ENCODE measurements at places on chromosomes 16 and 17. TPM values are rescaled to one million over a fixed set of nuclear protein-coding genes. Genes with fewer than 3 reads are reported as not detected.

GRCh38 chr16:22075043-22075757 is 17.1 kb upstream of the VWA3A start:
- no peak overlapping the region for H3K27ac ChIP-seq
- no peaks in the 10 kb centered on the region for H3K4me1 ChIP-seq
- H3K4me3 ChIP-seq: no peak overlapping the region
- H3K36me3 ChIP-seq: peaks cover 4% of the 10 kb centered on the region
- no peaks in the 10 kb centered on the region for H3K27me3 ChIP-seq

DNA sequence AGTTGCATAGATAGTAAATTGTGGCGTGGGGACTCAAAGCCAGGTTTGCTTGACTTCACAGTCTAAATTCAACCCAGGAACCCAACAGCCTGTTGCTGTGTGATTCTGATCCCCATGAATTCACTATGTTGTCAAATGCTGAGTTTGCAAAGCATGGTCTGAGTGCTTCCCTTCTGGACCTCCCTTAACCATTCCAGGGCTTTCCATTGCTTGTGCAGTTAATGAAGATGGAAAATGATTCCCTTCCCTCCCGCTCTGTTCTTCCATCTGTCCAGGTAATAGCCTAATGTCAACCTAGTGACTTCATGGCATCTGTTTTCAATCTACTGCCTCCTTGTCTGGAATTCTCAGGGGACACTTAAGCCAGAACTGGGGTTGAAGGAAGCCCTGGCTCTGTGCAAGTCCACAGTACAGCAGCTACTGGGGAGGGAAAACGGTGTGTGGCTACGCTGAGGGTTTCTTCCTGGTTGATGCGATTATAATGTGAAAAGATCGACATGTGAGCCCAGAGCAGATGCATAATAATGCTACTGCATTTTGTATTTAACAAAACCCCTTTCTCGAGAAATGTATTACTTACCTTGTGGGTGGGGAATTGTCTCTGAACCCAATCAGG is 206.7 kb downstream of the CDH13 start:
- H3K4me3 ChIP-seq: no peak overlapping the region
- H3K36me3 ChIP-seq: no peaks in the 10 kb centered on the region
- no peak overlapping the region for H3K27ac ChIP-seq
- no peaks in the 10 kb centered on the region for H3K27me3 ChIP-seq

DNA sequence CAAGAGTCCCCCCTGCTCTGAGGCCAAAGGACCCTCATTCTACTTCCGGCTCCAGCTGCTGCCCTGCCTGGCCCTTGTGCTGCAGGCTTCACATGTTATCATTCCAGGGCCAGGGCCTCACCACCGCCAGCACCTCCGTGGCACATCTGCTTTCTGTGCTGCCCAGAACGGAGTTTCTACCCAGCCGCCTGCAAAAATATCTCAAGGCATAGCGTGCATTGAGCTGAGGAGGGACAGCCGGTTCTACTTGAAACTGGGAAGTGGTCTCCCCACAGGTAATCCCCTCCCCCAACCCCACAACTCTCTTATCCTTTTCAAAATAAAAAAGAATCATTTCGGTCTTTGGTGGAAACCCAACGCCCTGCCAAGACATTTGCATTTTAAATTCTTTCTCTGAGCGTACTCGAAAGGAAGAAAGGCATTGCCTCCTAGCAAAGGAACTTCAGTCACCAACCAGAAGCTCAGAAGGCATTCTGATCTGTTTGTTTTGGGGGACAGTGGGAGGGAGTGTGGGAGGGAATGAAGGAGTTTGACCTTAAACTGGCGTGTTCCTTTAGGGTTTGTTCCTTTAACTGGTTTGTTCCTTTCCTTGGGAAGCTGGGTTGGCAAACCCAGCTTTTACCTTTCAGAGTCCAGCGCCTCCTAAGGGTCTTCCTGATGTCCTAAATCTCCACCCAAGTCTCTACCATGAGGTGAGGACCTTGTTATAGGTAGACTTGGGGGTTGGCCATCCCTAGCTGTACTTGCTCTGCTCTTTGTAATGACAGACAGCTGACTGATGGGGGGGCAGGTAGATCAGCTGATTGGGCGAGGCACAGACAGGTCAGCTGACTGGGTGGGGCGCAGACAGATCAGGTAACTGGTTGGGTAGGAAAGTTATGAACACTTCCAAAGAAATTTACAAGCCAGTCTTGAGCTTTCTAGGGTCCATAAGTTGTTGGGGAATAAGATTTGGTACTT is 33.4 kb upstream of the PIK3R6 start:
- H3K27me3 ChIP-seq: no peaks in the 10 kb centered on the region
- H3K36me3 ChIP-seq: peaks cover 75% of the 10 kb centered on the region
- DNase-seq: peak; percentile 73
- peak overlapping the region; percentile 61 for H3K4me3 ChIP-seq

- H3K36me3 ChIP-seq: peaks cover 54% of the 10 kb centered on the region
- peaks cover 36% of the 10 kb centered on the region for H3K4me1 ChIP-seq
- H3K4me3 ChIP-seq: peak overlapping the region; percentile 79
- no peaks in the 10 kb centered on the region for H3K27me3 ChIP-seq
- peak overlapping the region; percentile 91 for H3K27ac ChIP-seq
- DNase-seq: peak; percentile 80
Observed at GRCh38 chr16:19118938-19119431, 5.2 kb downstream of the ITPRIPL2 start.

- H3K4me3 ChIP-seq: peak within 1 kb of the TSS; percentile 58
- DNase-seq: peak; percentile 80
- H3K27ac ChIP-seq: no peak within 1 kb of the TSS
- H3K27me3 ChIP-seq: peaks cover 47% of the 10 kb centered on the region
- H3K36me3 ChIP-seq: no peaks in the 10 kb centered on the region
- H3K4me1 ChIP-seq: peaks cover 17% of the 10 kb centered on the region
Observed at GRCh38 chr16:31010585-31011325, at the start of gene STX1B. STX1B (minus strand) TSS chr16:31010638; CDS start chr16:31010396, 242 bp downstream.

GRCh38 chr17:42282478-42283080 is 5.7 kb upstream of the STAT5A start:
- H3K27me3 ChIP-seq: no peaks in the 10 kb centered on the region
- peak overlapping the region; percentile 45 for H3K27ac ChIP-seq
- H3K4me1 ChIP-seq: peaks cover 32% of the 10 kb centered on the region
- DNase-seq: no peak
- peaks cover 30% of the 10 kb centered on the region for H3K36me3 ChIP-seq

GRCh38 chr17:78687944-78688343 is 94.1 kb downstream of the CYTH1 start:
- peak overlapping the region; percentile 22 for H3K27ac ChIP-seq
- H3K4me1 ChIP-seq: peaks cover 3% of the 10 kb centered on the region
- no peak for DNase-seq
- no peak overlapping the region for H3K4me3 ChIP-seq

- no peaks in the 10 kb centered on the region for H3K27me3 ChIP-seq
- H3K27ac ChIP-seq: no peak overlapping the region
- peaks cover 2% of the 10 kb centered on the region for H3K36me3 ChIP-seq
Observed at GRCh38 chr16:53094013-53094630, 39.3 kb downstream of the CHD9 start.

DNA sequence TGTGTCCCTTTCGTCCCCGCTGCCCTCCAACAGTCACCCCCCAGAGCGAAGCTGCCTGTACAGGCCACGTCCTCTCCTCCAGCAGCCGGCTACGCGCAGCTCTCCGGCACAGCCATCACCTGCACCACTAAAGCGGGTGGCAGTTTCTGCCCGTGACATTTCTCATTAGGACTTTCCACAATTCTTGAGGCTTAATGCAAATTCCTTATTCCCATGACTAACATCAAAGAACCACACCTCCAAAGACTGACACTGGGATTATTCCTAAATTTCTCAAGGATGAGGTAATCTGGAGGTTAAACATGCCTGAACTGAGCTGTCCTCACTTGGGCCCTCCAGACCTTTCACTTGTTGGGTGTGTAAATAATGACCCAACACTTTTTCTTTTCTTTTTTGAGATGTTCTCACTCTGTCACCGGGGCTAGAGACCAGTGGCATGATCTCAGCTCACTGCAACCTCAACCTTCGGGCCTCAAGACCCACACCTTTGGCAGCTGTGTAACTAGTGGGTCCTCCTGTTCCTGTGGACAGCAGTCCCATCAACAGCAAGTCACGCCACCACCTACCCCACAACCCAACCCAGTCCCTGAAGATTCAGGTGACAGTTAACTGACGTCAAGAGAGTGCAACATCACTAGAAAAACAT is 11.7 kb downstream of the ANKRD11 start:
- H3K36me3 ChIP-seq: peaks cover 36% of the 10 kb centered on the region
- peak overlapping the region; percentile 55 for H3K27ac ChIP-seq
- H3K4me3 ChIP-seq: peak overlapping the region; percentile 56
- H3K4me1 ChIP-seq: peaks cover 69% of the 10 kb centered on the region
- no peaks in the 10 kb centered on the region for H3K27me3 ChIP-seq
- DNase-seq: no peak

- no peaks in the 10 kb centered on the region for H3K27me3 ChIP-seq
- H3K27ac ChIP-seq: no peak overlapping the region
- no peak overlapping the region for H3K4me3 ChIP-seq
- no peak for DNase-seq
- H3K36me3 ChIP-seq: no peaks in the 10 kb centered on the region
- no peaks in the 10 kb centered on the region for H3K4me1 ChIP-seq
Observed at GRCh38 chr16:54317101-54317611, 30.6 kb upstream of the IRX3 start.

GRCh38 chr17:38743556-38744171 is 4.5 kb downstream of the PCGF2 start:
- H3K27me3 ChIP-seq: peaks cover 15% of the 10 kb centered on the region
- H3K27ac ChIP-seq: no peak overlapping the region
- peaks cover 25% of the 10 kb centered on the region for H3K4me1 ChIP-seq
- no peaks in the 10 kb centered on the region for H3K36me3 ChIP-seq
- no peak for DNase-seq
- H3K4me3 ChIP-seq: no peak overlapping the region

- no peak overlapping the region for H3K27ac ChIP-seq
- DNase-seq: no peak
- H3K27me3 ChIP-seq: no peaks in the 10 kb centered on the region
- H3K4me1 ChIP-seq: no peaks in the 10 kb centered on the region
- H3K36me3 ChIP-seq: no peaks in the 10 kb centered on the region
- no peak overlapping the region for H3K4me3 ChIP-seq
Observed at GRCh38 chr16:52757746-52758472, 211.0 kb upstream of the TOX3 start.

DNA sequence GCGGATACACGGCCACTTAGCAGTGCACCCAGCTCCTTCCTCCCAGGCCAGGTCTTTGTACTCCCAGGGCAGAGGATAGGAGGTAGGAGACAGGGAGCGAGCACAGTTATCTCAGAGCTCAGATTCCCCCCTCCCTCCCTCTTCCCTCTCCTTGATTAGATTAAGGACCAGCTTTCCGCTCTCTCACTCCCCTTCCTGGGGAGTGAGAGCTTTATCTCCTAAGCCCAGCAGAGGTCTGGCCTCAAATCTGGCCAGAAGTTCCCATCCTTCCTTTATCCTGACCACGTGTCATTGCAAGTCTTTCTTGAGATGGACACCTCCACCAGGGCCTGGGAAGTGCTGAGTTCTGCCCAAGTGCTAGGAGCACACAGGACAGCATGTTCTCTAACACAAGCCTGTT is 5.1 kb downstream of the ARL4D start:
- peaks cover 12% of the 10 kb centered on the region for H3K27me3 ChIP-seq
- no peaks in the 10 kb centered on the region for H3K36me3 ChIP-seq
- H3K4me1 ChIP-seq: peaks cover 14% of the 10 kb centered on the region
- DNase-seq: no peak

GRCh38 chr16:20355114-20355782 is 2.7 kb upstream of the UMOD start:
- H3K27me3 ChIP-seq: no peaks in the 10 kb centered on the region
- no peak for DNase-seq
- H3K4me3 ChIP-seq: no peak overlapping the region
- H3K36me3 ChIP-seq: no peaks in the 10 kb centered on the region
- H3K4me1 ChIP-seq: no peaks in the 10 kb centered on the region

The GPR179 gene
- not detected for total RNA-seq

The RASL10B gene
- 0.71 TPM for total RNA-seq

The MEOX1 gene
- 0.50 TPM for total RNA-seq

The CCDC200 gene
- 0.92 TPM for total RNA-seq
